Mammary epithelial cell (primary cell): ENCODE measurements at places on chromosomes 2 and 18.

- no peak for DNase-seq
Measured at GRCh38 chr18:23735021-23735464, 45.8 kb downstream of the LAMA3 start.

GRCh38 chr18:22347606-22348511, 69.9 kb downstream of the CTAGE1 start:
- no peak for DNase-seq

DNA sequence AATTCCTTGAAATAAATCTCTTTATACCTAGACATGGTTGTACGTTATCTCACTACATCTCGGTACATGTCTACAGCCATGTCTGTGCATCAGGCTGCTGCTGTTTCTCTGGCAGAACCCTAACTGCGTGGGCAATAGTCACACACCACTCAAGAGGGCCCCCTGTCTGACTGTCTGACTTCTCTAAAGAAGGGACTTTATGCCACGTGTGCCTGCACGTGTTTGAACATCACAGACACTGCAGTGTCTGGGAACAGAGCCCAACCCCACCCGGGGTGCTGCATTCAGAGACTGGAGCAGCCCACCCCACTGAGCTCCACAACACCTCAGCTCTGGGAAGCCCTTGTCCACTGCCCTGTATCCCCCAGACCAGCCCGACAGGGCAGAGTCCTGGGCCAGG, 55.0 kb downstream of the KIF1A start:
- no peak for DNase-seq

DNA sequence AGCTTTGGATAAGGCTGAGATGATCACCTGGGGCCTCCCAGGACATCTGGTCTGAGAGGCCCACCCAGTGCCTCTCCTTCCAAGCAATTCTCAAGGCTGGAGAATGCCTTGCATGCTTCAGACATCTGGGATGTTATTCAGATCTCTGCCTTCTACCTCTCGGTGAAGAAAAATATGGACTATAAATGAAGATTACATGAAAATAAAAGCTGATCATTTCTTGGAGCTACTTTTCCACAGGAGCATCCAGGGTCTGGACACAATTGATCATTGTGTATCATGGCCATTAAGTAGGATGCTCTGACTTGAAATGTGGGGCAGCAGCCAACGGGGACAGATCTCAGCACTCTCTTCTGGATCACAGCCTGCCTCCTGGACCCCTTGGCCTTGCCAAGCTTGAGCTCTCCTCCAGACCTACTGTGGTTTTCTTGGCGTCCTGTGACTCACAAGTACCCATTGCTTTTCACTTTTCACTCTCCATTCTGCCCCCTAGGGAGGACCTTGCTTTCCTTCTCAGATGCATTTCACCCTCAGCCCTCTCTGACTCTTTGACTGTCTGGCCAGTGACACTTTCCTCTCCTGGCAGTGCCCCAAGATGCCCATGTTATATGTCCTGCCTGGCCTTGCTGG, 203.1 kb downstream of the INSIG2 start:
- no peak for DNase-seq

- no peak for DNase-seq
Measured at GRCh38 chr2:113750385-113750784, 6.1 kb downstream of the SLC35F5 start.

DNA sequence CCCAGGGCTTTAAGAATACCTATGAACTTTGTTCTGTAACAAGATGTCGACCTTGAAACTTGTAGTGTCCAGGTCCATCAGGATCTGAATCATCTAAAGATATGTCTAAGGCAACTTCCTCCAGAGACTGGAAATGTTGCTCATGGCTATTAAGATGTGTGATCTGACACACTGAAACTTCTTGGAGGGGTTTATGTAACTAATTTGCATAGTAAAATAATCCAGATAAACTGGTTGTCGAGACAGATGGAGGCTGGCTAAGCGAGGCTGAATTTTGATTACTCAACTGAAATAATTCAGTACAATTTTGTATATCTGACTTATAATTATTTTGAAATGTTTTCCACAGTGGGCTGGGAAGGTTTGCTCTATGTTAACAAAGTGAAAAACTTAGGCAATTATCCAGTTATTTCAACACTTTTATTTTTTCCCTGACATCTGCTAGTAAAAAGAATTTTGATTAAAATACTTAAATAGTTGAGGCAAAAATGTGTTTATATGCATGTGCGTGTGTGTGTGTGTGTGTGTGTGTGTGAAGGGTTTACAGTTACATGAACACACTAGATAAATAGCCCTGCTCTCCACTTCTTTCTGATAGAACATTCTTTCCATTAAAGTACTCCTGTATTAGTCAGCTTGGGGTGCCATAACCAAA, 11.4 kb upstream of the MAP3K20 start:
- DNase-seq, result no peak

GRCh38 chr2:172305066-172305465, 122.3 kb upstream of the ITGA6 start:
- DNase-seq, result no peak

- no peak for DNase-seq
Measured at GRCh38 chr2:99376254-99376864, 39.2 kb downstream of the EIF5B start.

GRCh38 chr18:70221156-70221914, 15.8 kb upstream of the RTTN start:
- DNase-seq, result no peak

DNA sequence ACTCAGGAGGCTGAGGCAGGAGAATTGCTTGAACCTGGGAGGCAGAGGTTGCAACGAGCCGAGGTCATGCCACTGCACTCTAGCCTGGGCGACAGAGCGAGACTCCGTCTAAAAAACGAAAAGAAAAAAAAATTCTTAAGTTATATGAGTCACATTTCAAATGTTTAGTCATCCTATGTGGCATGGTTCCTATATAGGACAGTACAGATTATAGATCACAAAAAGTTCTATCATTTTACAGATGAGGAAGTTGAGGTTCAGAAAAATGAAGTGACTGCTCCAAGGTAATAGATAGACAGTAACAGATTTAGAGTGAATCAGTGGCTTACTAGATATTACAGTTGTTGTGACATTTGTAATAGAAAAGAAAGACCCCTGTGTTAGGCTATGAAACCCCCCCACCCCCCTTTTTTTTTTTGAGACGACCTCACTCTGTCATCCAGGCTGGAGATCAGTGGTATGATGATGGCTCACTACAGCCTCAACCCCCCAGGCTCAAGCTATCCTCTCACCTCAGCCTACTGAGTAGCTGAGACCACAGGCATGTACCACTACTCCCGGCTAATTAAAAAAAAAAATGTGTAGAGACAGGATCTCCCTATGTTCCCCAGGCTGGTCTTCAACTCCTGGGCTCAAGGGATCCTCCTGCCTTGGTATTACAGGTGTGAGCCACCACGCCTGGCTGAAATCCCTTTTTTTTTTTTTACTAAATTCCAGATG, 22.7 kb downstream of the PTPN4 start:
- no peak for DNase-seq

GRCh38 chr2:223787358-223787757, 50.0 kb downstream of the AP1S3 start:
- DNase-seq, result no peak
